ENCODE measurements at places on chromosomes 3 and 15.

- no peak overlapping the region for H3K4me3 ChIP-seq
- no peak for DNase-seq
- H3K36me3 ChIP-seq = no peaks in the 10 kb centered on the region
- no peak overlapping the region for H3K27ac ChIP-seq
- peaks cover 7% of the 10 kb centered on the region for H3K27me3 ChIP-seq
- H3K4me1 ChIP-seq = no peaks in the 10 kb centered on the region
Measured at GRCh38 chr15:39573844-39574243, 7.0 kb upstream of the THBS1 start.

DNA sequence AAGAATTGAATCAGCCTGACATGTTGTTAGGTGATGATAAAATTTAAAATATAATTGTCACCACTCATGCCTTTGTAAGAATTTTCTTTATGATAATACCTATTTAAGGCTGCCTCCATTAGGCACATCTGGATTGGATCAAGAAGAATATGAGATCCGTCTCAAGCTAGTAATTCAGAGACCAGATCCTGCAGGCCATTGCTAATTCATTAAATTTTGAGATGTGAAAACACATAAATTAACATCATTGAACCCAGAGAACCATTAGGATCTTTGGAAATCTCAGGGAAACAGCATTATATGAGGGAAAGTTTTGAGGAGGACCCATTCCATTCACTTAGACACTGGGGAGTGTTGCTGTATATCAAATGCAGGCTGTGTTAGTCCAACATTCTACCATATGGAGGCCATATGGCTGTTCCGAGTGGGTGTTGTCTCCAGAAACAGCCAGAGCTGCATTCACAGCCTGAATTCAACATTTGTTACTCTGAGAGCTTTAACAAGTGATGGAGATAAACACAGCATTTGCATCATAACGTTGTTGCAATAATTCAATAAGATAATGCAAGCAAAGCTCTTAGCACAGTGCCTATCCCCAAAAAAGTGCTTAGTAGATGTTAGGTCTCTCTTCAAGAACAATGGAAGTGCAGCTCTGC is 67.4 kb downstream of the DTWD1 start:
- H3K4me1 ChIP-seq = no peaks in the 10 kb centered on the region
- no peaks in the 10 kb centered on the region for H3K27me3 ChIP-seq
- no peak overlapping the region for H3K27ac ChIP-seq
- no peak for DNase-seq

DNA sequence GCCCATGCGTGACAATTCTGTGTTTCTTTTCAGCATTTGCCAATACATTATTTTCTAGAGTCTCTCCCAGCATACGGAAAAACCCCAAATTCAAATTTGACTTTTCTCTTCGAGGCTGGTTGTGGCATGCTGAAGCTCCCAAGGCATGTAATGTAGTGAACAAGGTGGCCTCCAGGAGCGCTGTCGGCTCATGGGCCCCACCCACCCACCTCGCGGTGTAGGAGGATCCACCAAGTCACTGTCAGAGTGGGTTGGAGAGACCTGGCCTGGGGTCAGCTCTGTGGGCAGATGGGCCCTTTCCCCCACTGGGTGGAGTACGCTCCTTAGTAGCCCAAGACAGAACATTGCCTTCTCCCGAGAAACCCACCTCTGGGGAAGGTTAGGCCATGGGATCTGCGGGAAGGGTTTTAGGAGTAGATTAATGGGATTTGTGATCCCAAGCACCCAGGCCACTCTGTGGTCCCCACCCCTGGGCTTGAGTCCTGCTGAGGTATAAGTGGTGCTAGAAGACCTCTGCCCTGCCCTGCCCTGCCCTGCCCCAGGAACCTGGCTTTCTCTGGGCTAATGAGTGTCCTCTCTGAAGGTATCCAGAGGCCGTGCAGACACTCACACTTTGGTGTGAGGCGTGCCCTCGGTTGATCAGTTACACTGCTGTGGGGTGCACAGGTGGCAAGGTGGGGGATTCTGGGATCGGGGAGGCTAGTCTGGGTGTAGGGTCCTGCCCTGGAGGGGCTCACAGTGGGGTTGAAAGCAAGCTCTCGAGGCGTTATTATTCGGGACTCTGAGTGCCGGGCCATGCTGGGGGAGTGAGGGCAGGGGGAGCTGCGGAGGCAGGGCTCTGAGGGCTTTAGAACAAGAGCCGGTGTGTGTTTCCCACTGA is 97.9 kb downstream of the APBA2 start:
- H3K4me3 ChIP-seq = no peak overlapping the region
- no peak for DNase-seq
- no peaks in the 10 kb centered on the region for H3K36me3 ChIP-seq
- H3K27ac ChIP-seq = no peak overlapping the region

DNA sequence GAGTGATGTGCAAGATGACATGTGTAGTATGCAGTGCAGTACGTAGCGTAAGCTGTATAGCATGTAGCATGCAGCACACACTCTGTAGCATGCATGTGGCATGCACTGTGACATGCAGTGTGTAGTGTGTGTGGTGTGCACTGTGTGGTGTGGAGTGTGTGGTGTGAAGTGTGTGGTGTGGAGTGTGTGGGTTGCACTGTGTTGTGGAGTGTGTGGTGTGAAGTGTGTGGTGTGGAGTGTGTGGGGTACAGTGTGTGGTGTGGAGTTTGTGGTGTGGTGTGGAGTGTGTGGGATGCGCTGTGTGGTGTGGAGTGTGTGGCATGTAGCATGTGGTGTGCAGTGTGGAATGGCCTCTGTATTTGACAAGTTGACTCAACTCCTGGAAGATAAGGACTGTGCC is 39.2 kb downstream of the ROPN1B start:
- no peak for DNase-seq
- no peaks in the 10 kb centered on the region for H3K27me3 ChIP-seq
- no peak overlapping the region for H3K4me3 ChIP-seq
- no peaks in the 10 kb centered on the region for H3K4me1 ChIP-seq
- no peak overlapping the region for H3K27ac ChIP-seq
- H3K36me3 ChIP-seq = no peaks in the 10 kb centered on the region

- no peak for DNase-seq
- H3K36me3 ChIP-seq = no peaks in the 10 kb centered on the region
Measured at GRCh38 chr3:144173491-144173890, 201.9 kb downstream of the DIPK2A start.

DNA sequence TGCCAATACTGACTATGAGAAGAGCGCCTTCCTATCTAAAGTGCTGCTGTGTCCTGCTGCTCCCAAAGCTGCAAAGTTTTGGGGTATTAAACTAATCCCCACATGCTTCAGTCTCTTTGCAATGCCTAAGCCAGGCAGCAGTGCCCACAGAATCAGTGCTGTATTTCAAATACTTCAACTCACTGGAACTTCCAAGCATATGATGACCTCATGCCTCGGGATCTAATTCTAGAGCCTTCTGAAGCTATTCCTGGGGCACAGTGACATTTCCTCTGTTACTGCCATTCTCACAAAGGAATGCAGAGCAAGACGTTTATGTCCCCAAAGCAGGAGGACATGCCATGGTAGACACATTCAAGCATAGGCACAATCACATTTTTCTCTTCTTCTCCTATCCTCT is 78.5 kb downstream of the CD200 start:
- DNase-seq = no peak
- H3K36me3 ChIP-seq = no peaks in the 10 kb centered on the region
- no peaks in the 10 kb centered on the region for H3K4me1 ChIP-seq
- H3K27ac ChIP-seq = no peak overlapping the region

DNA sequence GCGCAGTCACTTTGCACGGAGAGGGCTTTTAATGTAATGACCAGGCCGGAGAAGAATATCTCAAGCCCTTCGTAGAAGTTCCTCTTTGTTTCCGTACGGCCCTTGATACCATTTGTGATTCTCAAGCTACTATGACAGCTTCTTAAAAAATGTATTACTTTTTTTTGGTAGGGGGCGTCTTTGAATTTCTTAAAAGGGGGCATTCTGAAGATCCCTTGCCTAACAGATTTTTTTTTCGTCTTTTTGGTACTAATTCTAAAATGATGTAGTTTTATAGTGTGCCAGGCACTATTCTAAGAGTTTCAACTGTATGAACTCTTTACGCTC is 614.0 kb downstream of the MCTP2 start:
- no peak overlapping the region for H3K27ac ChIP-seq
- no peak overlapping the region for H3K4me3 ChIP-seq
- no peak for DNase-seq
- H3K36me3 ChIP-seq = no peaks in the 10 kb centered on the region
- no peaks in the 10 kb centered on the region for H3K4me1 ChIP-seq

DNA sequence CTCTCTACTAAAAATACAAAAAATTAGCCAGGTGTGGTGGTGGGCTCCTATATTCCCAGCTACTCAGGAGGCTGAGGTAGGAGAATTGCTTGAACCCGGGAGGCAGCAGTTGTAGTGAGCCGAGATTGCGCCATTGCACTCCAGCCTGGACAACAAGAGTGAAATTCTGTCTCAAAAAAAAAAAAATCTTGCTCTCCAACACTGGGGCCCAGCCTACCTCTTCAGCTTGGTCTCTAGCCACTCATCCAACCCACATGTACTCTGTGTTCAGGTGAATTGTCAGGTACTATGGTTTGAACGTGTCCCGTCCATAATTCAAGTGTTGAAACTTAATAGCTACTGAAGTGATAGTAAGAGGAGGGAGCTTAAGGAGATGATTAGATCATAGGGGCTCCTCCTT is 22.4 kb upstream of the RAB7A start:
- H3K4me3 ChIP-seq = no peak overlapping the region
- no peaks in the 10 kb centered on the region for H3K4me1 ChIP-seq
- no peak for DNase-seq
- no peak overlapping the region for H3K27ac ChIP-seq
- no peaks in the 10 kb centered on the region for H3K27me3 ChIP-seq
- H3K36me3 ChIP-seq = no peaks in the 10 kb centered on the region

DNA sequence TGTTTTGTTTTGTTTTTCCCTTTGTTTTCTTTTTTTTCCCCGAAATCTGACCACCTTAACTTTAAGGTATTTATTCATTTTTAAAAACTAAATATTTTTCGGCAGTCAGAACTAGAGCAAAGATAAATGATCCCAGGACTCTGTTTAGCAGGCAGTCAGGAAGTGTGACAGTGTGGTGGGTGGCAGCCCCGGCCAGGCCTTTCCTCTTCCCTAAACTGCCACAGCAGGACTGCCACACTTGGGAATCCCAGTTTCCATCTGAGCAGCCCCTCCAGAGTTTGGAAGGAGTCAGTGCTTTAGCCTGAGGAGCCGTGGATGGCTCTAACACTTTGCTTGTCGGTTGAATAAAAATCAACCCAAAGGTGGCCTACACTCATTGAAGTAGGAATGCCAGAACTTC is 6.9 kb downstream of the CCRL2 start:
- H3K4me3 ChIP-seq = no peak overlapping the region
- H3K27ac ChIP-seq = no peak overlapping the region
- H3K36me3 ChIP-seq = no peaks in the 10 kb centered on the region
- H3K4me1 ChIP-seq = no peaks in the 10 kb centered on the region
- no peaks in the 10 kb centered on the region for H3K27me3 ChIP-seq

DNA sequence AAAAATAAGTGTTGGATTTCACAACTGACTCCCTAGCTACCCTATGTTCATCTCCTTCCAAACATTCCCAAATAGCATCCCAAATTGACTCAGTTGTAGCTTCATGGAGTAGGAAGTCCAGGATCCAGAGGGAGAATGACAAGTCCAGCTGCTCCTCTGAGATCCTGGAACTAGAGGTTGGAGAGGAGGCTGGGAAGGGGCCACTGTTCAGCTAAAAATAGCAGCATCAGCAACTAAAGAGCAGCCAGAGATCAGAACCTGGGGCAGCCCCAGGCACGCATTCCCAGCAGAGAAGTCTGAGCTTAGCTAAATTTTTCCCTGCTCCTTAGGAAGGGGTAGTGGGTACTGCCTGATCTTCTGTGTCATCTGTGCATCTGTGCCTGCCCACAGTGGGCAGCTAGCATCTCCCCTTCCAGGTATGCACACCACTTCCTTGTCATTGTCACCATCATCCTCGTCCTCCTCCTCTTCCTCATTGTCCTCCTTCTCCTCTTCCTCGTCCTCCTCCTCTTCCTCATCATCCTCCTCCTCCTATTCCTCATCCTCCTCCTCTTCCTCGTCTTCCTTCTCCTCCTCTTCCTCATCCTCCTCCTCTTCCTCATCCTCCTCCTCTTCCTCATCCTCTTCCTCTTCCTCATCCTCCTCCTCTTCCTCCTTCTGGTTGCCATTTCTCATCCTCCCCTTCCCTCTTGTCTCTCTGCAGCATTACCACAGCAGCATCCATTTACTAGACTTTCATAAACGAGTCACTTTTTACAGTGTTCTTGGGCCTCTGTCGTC is 152.3 kb upstream of the ROPN1 start:
- H3K4me1 ChIP-seq = no peaks in the 10 kb centered on the region
- no peaks in the 10 kb centered on the region for H3K36me3 ChIP-seq
- DNase-seq = no peak
- H3K27me3 ChIP-seq = no peaks in the 10 kb centered on the region
- no peak overlapping the region for H3K4me3 ChIP-seq
- no peak overlapping the region for H3K27ac ChIP-seq

- H3K4me3 ChIP-seq = no peak overlapping the region
- no peak for DNase-seq
- no peaks in the 10 kb centered on the region for H3K4me1 ChIP-seq
Measured at GRCh38 chr15:95887666-95888390, 442.7 kb upstream of the NR2F2 start.

DNA sequence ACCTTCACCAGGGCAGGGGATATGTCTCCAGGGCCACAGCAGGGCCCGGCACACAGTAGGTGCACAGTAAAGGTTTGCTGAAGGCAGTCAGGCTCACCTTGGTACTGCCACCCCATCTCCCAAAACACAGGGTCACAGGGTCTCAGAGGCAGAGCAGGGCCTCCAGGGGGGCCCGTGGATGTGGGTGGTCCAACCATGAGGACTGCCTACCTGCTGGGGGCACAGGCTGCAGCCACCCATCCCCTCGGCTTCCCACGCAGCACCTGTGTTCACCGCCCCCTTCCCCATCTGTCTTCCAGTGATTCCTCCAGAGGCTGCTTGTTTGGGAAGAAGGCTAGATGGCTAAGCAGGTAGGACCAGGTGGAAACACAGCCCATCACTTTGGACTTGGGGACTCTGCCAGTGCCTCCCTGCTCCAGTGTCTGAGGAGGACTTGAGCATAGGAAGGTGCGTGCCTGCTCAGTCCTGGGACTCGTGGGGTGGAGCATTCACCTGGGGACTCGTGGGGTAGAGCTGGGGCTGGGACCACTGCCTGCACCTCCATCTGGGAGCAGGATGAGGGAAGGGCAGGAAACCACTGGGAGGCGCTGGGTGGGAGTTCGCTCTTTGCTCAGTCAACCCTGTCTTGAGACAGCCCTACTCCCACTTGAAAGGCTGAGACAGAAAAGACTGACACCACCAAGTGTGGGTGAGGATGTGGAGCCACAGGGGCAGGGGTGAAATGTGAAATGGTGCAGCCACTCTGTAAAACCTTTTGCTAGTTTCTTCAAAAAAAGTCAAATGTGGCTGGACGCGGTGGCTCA is 18.8 kb upstream of the PLXND1 start:
- H3K4me3 ChIP-seq = no peak overlapping the region
- no peak for DNase-seq
- no peaks in the 10 kb centered on the region for H3K27me3 ChIP-seq
- no peaks in the 10 kb centered on the region for H3K36me3 ChIP-seq

GRCh38 chr3:107242579-107242978 is 134.7 kb upstream of the CCDC54 start:
- no peaks in the 10 kb centered on the region for H3K27me3 ChIP-seq
- DNase-seq = no peak
- H3K36me3 ChIP-seq = no peaks in the 10 kb centered on the region
- no peak overlapping the region for H3K4me3 ChIP-seq
- H3K27ac ChIP-seq = no peak overlapping the region
- no peaks in the 10 kb centered on the region for H3K4me1 ChIP-seq

Measured in naive thymus-derived CD4-positive, alpha-beta T cell (primary cell).